CD14-positive monocyte (primary cell): ENCODE measurements at places on chromosomes 13 and 19.

- no peak for DNase-seq
Observed at GRCh38 chr13:95267662-95268342, 33.4 kb downstream of the ABCC4 start.

DNA sequence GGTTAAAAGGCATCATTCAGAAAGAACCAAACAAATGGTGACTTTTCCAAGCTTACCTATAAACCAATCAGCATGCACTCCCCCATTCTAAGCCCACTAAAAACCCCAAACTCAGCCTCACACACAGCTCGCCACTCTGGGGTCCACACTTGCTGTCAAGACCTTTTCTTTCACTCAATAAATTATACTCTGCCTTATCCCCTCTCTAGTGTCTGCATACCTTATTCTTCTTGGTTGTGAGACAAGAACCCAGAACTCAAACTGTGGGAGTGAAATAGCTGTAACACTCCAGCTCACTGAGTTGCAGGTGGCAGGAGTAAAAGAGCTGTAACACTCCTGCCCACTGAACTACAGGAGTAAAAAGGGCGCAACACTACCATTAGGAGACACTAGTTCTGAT is 559.0 kb downstream of the TBC1D4 start:
- no peak for DNase-seq

- no peak for DNase-seq
Observed at GRCh38 chr13:48159826-48160225, 64.9 kb upstream of the MED4 start.

DNA sequence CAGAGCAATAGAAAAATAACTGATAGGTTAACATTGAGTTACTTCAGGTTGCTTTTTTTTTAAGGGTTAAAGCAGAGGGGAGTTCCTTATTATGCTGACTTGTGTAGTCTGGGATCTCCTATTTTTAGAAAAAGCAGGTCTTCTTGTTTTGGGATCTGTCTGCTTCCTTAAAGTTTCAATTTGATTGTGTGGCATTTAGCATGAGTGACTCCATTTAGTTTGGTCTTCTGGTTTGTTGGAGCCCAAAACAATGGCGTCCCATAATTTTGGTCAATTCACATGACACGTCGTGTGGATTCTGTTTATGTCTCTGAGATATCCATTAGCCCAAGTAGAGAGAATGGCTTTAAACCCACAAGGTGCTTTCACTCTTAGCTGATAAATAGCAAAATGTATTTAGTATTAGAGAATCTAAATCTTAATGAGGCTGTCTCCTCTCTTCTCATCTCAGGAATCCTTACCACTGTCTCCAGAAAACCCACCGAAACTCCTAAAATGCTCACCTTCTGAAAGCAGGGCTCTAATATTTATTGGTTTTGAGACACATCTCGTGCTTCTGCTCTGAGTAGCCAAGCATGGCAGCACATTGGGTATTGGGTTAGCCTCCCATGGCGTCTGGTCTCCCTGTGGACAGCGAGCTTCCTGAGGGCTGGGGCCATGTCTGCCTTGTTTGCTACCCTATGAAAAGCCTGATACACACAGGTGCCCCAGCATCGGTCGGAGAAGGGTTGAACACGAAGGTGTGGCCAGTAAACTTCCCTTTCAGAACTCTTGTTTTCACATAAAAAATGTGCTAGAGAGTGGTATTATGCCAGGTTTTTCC is 67.2 kb upstream of the GPR183 start:
- DNase-seq = no peak

DNA sequence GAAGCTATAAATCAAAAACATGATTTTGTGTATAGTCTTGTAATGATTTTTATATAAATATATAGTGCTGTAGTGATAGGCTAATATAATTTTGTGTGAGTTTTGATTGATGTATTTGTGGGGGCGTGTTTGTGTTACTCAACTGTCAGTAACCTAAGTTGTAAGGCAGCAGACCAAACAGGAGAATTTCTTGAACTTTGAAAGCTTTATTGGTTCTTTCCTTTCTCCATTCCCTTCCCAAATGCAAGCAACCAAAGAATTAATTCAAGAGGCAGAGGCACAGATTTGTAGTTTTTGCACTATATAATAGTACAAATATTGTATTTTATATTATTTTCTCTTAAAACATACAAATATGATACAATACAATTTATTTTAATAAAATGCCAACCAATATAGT is 109.6 kb downstream of the FLT1 start:
- no peak for DNase-seq

DNA sequence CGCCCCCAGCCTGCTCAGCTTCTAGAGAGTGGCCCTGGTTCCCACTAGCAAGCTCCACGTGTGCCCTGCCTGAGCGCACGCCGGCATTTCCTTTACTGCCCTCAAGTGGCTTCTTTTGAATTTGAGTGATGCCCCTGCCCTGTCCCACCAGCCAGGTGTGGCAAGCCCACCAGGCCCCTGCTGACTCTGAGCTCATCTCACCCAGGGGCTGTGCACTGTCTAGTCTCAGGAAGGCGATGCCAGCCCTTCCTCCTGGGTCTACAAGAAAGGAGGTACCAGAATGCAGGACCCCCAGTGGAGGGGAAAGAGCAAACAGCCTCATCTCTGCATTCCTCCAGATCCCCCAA is 17.3 kb upstream of the EPHX3 start:
- no peak for DNase-seq

GRCh38 chr19:19911150-19911549 is 10.4 kb downstream of the ZNF93 start:
- DNase-seq = no peak

DNA sequence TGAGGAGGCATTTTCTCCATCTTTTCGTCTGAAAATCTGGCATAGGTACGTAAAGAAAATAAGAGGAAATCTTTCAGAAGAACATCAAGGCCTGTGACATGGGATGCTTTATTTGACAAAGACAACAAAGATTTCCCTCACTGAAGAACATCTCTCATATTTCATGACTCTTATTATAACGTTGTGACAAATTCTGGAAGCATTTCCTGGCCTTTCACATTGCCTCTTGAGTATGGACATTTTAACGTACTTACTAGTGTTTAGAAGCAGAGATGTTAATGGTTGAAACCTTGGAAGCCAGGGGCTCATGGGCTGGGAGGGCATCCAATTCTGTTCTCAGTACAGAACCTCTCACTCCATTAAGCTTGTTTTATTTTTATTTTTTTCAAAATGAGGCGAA is 210.8 kb downstream of the DCT start:
- DNase-seq = no peak

DNA sequence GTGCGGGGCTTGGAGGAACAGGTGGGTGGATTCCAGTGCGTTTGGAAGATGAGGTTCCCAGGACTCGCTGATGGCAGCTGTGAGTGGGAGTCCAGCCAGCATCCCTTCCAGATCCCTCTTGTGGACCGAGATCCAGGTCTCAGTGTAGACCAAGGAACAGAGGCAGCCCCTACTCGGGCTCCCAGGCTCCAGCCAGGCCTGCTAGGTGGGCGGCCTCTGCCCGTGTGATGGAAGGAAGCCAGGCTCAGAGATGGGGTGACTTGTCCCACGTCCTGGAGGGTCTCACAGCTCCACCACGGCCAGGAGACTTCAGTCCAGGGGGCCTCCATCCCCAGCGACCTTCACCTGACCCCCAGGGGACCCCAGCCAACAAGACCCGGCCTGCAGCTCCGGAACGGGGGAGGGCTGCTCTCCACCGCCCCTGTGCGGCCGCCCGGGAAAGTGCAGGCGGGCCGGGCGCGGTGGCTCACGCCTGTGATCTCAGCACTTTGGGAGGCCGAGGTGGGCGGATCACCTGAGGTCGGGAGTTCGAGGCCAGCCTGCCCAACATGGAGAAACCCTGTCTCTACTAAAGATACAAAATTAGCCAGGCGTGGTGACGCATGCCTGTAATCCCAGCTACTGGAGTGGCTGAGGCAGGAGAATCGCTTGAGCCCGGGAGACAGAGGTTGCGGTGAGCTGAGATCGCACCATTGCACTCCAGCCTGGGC is 729 bp upstream of the MADCAM1 start:
- no peak for DNase-seq

GRCh38 chr19:38729653-38730469 is 14.4 kb downstream of the CAPN12 start:
- peak; percentile 53 for DNase-seq

DNA sequence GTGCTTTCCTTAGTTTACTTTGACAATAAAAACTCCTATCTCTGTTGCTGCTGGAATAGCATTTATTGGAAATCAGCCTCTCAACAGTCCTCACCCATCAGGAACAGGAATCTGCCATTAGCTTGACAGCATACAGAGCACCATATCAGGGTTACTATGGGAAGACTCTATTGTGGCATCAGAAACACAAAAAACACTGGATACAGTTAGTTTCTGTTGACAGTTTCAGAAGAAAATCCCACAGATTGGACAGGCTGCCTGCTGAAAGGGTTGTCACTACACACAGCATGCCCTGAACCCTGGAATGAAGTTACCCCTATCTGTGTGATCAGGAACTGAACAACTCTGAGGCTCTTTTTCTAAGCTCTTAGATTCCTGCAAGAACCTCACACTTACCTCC is 172.7 kb downstream of the ENOX1 start:
- no peak for DNase-seq

DNA sequence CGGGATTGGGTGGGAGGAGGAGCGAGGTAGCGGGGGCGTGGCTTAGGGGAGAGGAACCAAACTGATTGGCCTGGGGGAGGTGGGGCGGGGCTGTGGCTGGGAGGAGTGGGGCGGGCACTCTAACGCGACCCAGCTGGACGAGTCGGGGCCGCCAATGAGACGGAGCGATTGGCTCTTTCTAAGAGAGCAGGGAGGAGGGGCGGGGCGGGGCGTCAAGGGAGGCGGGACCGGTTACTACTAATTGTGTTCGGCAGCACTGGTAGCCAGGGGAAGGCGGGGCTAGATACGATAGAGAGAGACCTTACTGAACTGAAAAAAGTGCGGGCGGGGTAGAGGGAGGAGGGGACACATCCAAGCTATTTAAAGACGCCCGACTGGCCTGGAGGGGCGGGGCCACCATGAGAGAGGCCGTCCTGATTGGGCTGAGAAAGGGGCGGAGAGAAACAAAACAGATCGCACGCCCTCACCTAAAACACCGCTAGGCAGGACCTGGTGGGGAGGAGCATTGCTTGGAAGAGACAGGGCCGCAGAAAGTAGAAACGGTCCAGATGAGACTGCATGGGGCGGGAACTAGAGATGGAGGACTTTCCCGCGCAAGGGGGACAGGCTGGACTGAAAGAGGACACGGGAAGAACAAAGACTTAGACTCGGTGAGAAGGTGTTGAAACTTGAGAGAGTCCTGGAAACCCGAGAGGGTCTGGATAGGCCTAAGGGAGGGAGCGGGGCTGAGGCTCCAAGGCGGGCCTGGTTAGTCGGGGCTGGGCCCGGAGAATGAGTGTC is at the start of gene KCNC3:
Gene KCNC3 (minus strand): TSS at position 232 of the 780 bp plus-strand sequence. CDS start 295 bp downstream, outside the sequence.
- peak; percentile 100 for DNase-seq

DNA sequence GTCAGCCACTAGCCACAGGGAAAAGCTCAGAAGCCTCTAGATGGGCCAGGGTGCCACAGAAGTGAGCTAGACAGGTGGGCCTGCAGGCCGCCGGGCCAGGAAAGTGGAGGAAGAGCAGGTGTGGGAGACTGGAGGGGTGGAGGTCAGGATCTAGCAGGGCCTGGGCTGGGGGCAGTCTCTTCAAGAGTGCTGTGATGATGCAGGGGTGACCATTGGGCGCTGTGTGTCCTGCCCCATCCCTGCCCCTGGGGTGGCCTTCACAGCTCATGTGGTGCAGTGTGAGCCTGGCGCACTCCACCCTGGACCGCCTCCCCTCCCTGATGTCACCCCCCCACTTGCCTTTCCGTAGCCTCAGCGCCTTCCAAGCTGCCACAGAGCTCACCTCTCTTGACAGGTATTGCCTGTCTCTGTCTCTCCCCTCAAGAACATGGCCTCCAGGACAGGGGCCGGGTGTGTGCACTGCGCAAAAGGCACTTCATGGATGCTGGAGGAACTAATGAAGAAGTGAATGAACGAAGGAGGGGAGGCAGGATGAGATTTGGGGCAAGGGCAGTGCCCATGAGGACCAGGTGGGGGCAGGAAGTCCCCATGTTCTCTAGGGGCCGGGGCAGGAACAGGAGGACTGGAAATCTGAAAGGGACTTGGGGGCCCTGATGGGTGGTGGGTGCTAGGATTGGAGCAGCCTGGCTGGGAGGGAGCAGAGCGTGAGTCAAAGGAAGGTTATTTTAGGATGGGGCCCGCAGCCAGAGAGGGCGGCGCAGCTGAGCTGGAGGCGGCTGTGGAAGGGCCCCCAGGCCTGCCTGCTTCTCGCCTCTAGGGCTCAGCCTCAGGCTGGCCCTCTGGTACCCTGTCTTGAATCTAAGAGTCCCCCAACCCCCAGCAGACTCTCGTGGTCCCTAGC is 6.6 kb downstream of the SSBP4 start:
- DNase-seq = no peak

GRCh38 chr13:34346626-34347025 is 528.7 kb downstream of the RFC3 start:
- DNase-seq = no peak

- peak; percentile 72 for DNase-seq
Observed at GRCh38 chr19:511101-511851, 4.0 kb downstream of the TPGS1 start.

DNA sequence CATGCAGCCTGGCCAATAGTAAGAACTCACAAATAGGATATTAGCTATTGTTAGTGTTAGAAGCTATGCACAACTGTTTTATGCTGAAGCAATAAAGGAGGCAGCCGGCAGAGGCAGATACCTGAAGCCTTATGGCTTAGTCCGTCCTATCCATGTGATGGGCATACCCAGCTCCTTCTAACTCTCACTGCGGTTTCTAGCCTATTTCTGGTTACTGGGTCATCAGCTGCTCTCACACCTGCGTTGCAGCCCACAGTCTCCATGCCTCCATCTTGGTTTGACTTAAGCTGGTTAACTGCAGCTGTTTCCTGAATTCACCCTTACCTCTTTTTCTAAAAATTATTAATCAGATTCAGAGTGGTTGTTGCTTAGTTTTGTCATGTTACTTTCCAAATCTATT is 40.5 kb upstream of the CNMD start:
- DNase-seq = no peak

GRCh38 chr13:89053418-89053817 is 1382.2 kb downstream of the SLITRK5 start:
- DNase-seq = no peak

GRCh38 chr13:42409075-42409474 is 137.1 kb downstream of the AKAP11 start:
- no peak for DNase-seq

GRCh38 chr13:29490561-29490885 is 105.0 kb downstream of the SLC7A1 start:
- no peak for DNase-seq

- DNase-seq = no peak
Observed at GRCh38 chr19:9799162-9799561, 19.7 kb downstream of the FBXL12 start.
